ENCODE measurements at places on chromosomes 5 and 9.

DNA sequence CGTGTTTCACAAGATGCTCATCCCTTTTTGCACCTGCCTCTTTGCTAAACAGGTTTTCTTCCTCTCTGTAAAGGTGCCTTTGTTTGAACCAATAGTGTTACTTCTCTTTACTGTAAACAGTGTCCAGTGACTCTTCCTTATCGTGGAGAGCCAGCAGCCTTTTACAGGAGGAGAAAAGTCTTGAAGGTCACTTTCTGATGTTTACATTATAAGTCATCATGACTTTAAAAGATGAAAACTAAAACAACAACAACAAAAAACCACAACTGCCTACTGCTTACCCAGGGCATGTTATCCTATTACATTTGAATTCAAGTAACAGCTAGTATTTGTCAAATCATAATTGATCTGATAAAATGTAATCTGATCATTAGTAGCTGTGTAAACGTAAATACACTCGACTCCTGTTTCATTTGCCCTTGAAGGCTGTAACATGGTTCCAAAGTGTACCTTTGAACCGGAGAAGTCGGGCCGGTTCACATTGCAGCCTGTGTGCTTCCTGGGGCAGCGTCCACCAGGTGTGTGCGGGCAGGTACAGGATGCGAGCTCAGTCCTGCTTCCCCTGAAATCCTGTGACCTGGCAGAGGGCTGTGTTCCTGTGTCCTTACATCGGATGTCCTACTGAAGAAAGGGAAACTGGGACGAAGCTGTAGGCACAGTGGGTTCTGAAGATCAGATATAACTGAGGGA lies 118.1 kb downstream of the C9orf152 start:
- no peak for DNase-seq

- peak; percentile 0 for DNase-seq
Measured at GRCh38 chr5:2751592-2752021, at the start of gene IRX2. IRX2 (minus strand) TSS chr5:2751677; CDS start chr5:2751413, 264 bp downstream.

DNA sequence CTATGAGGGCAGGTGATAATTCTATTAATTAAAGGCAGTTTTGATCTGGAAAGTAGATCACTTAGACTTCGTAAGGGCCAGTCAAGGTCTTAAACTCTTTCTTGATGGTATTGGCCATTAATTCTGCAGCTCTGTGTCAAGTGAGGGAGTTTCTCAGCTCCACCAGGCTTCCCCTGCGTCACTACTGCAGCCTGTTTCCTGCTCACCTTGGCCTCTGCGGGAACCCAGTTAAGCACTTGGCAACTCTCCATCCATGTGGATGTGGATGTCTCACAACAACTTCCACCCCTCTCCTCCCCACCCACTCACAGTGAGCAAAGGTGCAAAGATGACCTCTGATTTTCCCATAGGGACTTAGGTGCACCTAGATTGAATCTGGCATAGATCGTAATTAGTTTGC lies 191.6 kb downstream of the PLK2 start:
- no peak for DNase-seq

- no peak for DNase-seq
Measured at GRCh38 chr5:127599847-127600246, 49.0 kb upstream of the CTXN3 start.

GRCh38 chr9:125822902-125823301 lies 75.7 kb downstream of the PBX3 start:
- no peak for DNase-seq

DNA sequence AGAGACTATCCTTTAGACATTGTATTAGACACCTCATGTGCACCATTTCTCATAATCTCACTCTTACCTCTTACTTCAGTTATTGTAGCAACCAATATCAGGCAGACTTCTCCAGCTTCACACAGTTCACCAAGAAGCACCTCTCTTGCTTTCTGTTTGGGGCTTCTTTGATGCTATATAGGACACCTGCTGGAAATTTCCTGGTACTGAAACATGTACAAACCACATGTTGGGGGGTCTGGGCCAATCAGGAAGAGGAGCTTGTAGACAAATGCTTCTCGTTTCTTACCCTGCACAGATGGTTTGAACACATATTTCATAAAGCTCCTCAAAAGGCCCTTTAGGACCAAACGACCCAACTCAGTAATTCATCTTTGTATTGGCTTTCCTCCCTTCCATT lies 212.1 kb downstream of the IZUMO3 start:
- no peak for DNase-seq

DNA sequence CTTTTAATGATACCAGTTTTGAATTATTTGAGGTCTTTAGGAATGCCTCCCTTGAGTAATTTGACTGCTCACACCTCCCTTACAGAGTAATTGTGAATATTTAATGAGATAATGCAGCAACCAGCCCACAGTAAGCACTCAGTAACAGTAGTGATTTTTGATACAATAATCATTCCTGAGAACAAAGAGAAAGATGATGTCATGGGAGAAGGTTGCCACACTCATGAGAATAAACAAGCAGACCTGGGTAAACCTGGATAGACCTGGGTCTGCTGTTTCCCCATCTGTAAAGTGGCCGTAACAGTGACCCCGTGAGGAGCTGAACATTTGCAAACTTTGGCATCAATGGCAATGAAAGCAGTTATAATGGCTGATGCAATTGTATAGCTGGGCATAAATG lies 4.2 kb downstream of the C1QTNF2 start:
- DNase-seq = no peak

- no peak for DNase-seq
Measured at GRCh38 chr5:115522832-115523403, 21.7 kb downstream of the FEM1C start.

DNA sequence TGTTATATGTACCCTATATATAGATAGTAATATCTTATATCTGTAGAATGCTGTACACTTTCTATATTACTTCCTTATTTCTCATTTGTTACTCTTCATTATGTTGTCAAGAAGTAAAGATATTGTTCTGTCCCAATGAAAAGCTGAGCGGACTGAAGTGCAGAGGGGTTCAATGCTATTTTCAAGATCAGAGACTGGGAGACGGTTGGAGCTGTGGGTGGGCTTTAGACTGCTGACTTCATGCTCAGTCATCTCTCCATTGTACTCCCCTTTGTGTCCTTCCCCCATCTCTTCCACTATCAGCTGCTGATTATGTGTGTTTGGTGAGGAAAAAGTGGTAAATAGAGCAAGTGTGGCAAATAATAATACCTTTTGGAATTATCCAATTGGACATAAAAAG lies 532.3 kb upstream of the ZNF608 start:
- no peak for DNase-seq

DNA sequence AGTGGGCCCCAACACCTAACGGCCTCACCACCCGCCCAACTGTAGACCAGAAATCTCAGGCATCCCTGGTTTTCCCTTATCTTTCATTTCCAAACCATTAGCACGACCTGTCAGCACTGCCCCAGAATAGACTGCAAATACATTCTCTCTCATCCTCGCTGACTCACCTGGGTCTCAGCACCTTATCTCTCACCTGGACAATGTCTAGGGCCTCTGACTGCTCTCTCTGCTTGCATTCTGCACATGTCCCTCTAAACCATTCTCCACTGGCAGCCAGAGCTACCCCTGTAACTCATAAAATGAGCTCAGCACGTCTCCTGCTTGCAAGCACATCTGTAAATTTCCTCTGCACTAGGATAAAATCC lies 12.7 kb downstream of the CKMT2 start:
- no peak for DNase-seq

DNA sequence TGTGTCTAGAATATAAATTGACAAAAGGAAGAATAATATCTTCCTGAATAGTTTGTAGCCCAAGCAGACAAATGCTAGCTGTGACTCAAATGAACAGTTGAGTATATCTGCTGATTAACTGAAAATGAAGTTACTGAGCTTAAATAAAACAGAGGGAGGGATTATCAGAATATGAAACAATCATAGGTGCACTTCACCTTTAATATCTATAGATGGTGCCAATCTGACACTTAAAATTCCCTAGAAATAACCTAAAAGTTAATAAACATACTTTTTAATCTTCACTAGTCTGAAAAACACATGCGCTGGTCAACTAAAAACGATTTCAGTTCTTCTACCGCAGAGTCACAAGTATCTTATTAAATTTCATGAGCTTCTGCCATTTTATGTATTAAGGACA lies 280.8 kb upstream of the RASA1 start:
- DNase-seq = no peak

DNA sequence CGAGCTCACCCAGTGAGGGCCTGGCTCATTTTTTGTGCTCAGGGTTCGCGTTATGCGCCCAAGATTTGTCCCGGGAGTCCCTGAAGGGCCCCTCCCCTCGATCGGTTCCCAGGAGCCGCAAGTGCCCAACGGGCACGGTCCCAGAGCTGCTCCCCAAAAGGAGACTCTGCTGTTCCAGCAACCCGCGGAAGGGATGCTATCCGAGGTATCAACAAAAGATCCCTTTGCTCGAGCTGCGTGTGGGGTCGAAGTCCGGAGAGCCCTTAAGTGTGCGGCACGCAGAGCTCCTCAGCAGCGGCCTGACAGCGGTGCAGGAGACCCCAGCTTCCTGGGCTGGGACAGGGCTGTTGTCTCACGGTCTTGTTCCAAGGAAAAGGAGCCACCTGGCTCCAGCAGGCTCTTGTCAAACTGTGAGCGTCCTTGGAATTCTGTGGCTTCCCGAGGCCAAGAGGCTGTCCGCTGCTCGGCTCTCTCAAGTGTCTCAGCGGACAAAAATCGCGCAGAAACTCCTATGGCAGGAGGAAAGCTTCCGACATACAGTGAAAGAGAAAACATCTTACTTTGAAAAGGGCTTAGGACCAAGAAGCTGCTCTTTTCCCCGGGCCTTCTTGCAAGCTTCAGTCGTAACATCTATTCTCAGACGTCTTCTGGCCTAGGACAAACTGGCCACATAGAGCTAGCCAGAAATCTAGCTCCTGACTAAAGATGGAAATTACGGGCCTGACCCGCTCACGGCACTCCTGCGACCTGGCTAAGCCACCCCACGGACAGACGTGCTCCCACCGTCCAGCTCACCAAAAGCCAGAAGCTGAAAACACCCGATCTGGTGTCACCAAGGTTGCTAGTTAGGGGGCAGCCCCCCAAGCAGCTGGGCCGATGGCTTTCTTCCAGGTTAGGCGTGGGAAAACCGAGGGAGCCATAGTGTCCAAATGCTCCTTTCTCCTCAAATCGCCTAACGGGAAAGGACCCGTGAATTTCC lies 2.6 kb upstream of the FOXB2 start:
- DNase-seq = no peak

- DNase-seq = no peak
Measured at GRCh38 chr5:103389357-103389756, 130.8 kb downstream of the MACIR start.

GRCh38 chr5:128537221-128537999 lies 635 bp downstream of the FBN2 start:
- DNase-seq = no peak

DNA sequence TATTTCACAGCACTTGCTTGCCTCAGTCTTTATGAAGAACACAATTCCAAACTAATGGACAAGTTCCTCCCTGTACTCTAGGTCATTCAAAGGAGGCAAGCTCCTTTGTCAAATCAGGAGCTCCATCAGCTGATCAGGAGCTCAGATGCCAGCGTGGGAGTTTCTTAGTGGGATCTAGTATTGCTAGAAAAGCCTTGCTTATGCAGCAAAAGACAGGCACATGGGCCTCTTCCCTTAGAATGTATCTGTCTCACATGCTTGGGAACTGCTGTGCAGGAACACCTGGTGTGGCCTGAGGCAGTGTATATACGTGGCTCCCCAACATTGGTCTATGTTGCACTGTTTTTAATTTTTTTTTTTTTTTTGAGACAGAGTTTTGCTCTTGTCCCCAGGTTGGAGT lies 21.4 kb upstream of the HAVCR1 start:
- no peak for DNase-seq

GRCh38 chr5:80181618-80182211 lies 74.1 kb downstream of the SERINC5 start:
- peak; percentile 66 for DNase-seq

- no peak for DNase-seq
Measured at GRCh38 chr5:151139646-151140045, 17.9 kb downstream of the ANXA6 start.

DNA sequence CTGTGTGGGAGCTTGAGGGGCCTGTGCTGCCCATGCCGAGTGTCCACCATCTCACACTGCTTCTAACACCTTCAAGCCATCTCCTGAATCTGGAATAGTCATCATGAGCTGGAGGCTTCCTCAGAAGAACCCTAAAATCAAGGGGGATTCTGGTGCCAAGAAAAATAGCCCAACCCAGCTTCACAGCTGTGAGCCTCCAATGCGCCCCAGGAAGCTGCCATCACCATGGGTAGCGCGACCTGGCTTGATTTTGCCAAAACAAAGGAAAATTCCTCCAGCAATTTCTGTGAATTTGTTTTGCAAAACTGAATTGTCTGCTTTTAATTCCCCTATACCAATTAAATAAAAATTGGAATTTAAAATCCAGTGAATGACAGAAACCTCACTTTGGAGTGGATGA lies 6.2 kb upstream of the TIFAB start:
- DNase-seq = no peak

DNA sequence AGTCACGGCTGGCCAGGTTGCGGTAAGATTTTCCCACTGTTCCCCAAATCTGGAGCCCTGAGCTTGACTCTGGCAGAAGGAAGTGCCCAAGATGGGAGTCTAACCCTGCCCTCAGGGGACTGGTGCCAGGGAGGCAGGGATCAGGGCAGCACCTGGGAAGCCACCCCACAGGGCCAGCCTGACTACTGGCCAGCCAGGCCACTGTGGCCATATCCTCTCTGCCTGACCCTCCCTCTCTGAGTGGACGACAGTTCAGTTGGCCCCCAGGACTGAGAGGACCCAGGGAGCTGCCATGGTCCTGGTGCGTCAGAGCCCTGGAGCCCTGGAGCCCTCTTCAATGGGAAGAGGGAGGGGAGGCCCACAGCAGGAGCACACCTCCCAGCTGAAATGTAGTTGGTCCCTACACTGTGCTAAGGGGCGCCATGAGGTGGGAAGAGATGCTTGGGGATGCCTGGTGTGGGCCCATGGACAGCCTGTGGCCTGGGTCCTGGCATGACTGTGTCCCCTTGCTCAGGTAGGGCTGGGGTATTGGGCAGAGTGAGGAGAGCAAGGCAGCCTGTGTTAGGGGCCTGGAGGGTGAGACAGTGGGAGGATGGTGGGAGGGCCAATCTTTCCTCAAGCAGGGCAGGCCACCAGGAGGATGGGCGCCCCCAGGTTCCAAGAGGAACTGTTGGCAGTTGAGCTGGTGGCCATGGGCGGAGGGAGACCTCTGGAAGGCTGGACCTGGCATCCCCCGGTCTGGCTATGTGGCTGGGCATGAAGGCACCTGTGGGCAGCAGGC lies 81.1 kb downstream of the PHF2 start:
- DNase-seq = no peak
